AG10803 (cell line): ENCODE measurements at places on chromosomes 12 and 14.

- no peak for DNase-seq
Observed at GRCh38 chr14:61756135-61756534, 6.1 kb upstream of the SNAPC1 start.

DNA sequence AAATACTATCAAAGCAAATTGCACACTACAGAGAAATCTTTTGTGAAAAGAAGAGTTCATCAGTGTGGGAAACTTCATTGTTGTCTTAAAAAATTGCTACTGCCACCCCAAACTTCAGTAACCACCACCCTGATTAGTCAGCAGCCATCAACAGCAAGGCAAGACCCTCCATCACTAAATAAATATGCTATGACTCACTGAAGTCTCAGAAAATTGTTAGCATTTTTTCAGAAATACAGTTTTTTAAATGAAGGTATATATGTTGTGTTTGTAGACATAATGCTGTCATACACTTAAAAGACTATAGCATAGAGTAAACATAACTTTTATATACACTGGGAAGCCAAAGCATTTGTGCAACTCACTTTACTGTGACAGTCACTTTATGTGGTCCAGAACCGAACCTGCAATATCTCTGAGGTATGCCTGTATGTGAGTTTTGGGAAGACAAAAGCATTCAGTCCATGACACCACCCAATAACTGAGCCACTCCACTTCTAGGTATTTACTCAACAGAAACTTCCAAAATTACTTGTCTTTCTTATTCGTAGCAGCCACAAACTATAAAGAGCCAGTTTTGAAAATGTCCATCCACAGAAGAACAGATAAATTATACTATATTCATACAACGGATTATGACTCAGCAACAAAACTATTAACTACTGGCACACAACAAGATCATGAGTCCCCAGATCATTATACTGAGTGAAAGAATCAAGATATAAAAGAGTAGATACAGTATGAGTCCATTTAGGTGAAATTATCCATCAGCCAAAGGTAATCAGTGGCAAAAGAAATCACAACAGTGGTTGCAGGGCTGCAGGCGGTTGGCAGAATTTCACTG is 649.6 kb downstream of the BCL11B start:
- peak; percentile 20 for DNase-seq

GRCh38 chr14:83151571-83151970 is 1617.9 kb upstream of the SEL1L start:
- no peak for DNase-seq

GRCh38 chr12:22115711-22116110 is 69.7 kb downstream of the CMAS start:
- no peak for DNase-seq

- no peak for DNase-seq
Observed at GRCh38 chr12:51403159-51403558, 12.0 kb upstream of the GALNT6 start.

- peak; percentile 31 for DNase-seq
Observed at GRCh38 chr14:66974397-66975025, 214.7 kb upstream of the GARIN2 start.

- peak; percentile 48 for DNase-seq
Observed at GRCh38 chr12:115166698-115167315, 482.8 kb upstream of the TBX3 start.
